ENCODE measurements at places on chromosomes 13 and 19. TPM values are rescaled to one million over a fixed set of nuclear protein-coding genes. Genes with fewer than 3 reads are reported as not detected.

DNA sequence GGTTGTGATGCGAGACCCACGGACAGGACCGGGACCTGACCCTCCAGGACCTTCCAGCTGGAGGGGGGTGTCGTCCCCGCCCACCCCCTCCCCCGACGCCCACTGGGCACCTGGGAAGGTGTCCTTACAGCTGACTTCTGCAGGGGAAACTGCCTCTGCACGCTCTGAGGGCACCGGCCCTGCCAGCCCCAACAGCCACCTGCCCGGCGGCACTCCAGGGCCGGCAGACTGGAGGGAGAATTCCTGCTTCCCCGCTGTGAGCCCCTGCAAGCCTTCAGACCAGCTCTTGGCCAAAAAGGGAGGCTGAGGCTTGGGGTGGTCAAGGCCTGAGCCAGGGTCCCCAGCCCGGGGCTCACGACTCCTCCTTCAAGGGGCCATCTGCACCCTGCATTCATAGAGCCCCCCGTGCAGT lies 1.2 kb downstream of the CNN2 start:
- no peak for DNase-seq

- no peak for DNase-seq
Observed at GRCh38 chr13:113730831-113731191, 28.2 kb upstream of the TMEM255B start.

DNA sequence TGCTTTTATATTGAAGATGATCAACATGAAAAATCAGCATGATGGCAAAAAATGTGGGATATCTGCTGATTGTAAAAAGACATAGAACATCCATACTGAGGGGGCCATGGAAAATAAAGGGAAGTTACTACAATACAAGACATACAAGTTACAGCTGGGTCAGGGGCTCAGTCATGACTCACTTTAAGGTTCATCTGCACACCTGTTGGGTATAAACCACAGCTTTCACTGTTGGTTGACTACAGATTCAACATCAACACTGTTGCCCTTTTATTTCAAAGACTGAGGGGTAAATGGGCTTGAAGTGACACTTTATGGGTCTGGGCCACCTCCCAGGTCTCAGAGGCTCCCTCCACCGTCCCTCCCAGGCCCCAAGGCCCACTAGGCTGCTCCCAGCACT lies 98.1 kb upstream of the IRS2 start:
- DNase-seq: no peak

DNA sequence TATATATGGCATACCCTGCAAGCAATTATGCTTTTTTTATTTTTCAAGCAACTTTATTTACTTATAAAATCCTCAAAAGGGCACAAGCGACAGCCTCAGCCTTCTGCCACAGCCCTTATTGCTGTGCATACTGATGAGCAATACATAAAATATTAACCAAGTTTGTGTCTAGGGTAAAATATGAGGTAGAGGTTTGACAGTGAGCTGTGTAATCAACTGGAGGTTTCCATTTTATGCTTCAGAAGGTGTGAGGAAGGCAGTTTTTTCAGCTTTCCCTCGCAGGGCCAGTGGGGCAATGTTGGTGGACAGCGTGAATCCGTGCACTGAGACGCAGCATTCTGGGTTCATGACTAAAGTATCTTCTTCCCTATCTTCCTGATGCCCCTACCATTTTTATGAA lies 310.4 kb downstream of the IRS2 start:
- DNase-seq: no peak

- no peak for DNase-seq
Observed at GRCh38 chr19:6890401-6890913, 3.1 kb downstream of the ADGRE1 start.

DNA sequence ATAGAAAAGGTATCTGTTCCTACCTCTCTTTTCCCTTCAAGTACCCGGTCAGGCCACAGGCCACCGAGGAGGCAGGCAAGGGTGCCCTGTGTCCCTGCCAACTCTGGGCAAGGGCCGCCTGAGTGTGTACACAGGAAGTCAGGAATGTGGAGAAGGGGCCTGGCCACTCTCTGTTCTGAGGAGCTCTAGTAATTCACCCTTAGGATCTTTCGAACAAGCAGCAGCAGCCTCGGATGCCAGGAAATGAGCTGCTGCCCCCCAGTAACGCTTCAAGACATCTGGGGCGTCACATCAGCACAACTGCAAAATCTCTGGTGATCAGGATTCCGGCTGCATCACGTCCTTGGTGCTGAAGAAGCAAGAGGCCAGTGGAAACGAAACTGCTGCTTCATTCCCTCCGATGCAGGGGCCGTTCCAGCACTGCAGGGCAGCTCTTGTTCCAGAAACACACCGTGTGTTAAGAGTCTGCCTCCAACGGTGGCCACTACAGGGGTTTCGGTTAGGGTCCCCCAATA lies 2.0 kb downstream of the RAB20 start:
- DNase-seq: peak; percentile 92

- no peak for DNase-seq
Observed at GRCh38 chr19:49858088-49858985, 7.4 kb downstream of the PTOV1 start.

GRCh38 chr13:66001140-66001539 lies 1229.0 kb downstream of the PCDH9 start:
- DNase-seq: no peak

GRCh38 chr13:48110931-48111721 lies 16.2 kb upstream of the MED4 start:
- no peak for DNase-seq

DNA sequence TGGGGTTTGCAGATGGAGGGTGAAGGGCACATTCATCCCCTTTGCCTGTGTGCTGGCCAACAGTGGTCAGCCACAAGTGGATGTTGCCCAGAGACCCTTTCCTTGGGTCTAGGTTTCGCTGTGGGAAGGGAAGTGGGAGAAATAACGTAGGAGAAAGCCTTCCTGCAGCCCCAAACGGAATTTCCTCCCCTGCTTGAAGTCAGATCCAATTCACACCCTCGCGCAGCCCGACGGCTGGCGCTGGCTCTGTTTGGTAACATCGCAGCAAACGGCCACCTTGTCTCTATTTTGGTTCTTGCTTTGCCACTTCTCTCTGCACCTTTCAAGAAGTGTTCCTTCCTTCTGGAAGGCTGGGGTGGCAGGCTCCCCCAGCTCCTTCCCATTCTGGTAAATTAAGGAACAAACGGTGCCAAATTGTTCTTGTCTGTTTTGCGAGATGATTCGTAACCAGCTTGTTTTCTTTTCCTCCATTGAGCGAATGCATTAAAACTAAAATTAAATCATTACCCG lies 45.4 kb downstream of the CHST8 start:
- DNase-seq: no peak

GRCh38 chr19:21432590-21432989 lies 35.7 kb downstream of the ZNF493 start:
- DNase-seq: no peak

GRCh38 chr13:95559100-95559499 lies 6.6 kb downstream of the CLDN10 start:
- no peak for DNase-seq

- DNase-seq: no peak
Observed at GRCh38 chr13:94662274-94662945, 49.9 kb downstream of the SOX21 start.

DNA sequence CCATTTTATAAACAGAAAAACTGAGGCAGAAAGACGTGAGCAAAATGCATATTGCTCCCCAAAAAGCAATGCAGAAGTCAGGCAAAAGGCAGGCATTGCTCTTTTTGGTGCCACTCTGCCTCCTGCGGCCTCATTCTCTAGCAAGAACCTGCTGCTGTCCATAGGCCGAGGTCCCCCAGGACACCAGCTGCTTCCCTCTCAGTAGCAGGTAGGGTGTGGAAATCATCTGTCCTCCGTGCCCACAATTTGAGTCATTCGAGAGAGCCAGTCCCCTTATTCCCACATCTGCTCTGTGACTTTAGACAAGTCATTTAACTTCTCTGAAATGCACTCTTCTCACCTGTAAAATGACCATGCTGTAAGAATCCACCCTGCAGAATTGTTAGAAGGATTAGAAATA lies 50.0 kb downstream of the TNFRSF19 start:
- DNase-seq: no peak

DNA sequence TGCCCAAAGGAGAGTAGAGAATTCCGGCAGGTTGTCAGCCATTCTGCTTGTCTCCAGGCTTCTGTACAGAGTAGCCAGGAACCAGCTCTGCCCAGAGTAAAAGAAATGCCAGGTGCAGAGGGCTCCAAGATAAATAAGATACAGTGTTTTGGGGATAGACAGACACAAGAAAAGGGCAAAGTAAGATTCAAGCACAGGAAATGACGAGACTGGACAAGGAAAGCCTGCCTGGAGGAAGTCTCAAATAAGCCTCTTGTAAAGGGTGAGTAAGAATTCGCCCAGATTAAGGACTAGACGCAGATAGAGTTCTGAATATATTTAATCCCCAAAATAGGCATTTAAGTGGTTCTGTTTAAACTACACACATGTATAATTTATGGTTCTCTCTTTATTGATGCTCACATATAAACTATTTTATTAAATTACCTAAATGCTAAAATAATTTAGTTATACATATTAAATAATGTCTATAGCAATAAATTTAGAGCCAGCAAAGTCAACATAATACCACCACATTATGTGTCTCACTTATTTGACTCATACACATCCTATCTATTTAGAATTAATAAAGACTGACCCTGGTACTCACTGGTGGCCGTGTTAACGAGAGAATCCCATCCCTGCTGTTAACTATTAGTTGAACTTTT lies 98.4 kb upstream of the RAP2A start:
- DNase-seq: no peak

GRCh38 chr13:93767917-93768409 lies 541.4 kb downstream of the GPC6 start:
- DNase-seq: no peak

The KIR2DL3 gene
- not detected for total RNA-seq

The CEACAM7 gene
- total RNA-seq: not detected

The GGACT gene
- total RNA-seq: 4.7 TPM

The SCGB2B2 gene
- 0.58 TPM for total RNA-seq

The SMAD9 gene
- total RNA-seq: 21.5 TPM

The ZNF443 gene
- total RNA-seq: 3.8 TPM

The EXOC3L2 gene
- 11.9 TPM for total RNA-seq

The ZNF576 gene
- total RNA-seq: 16.6 TPM

Measured in upper lobe of right lung (tissue), 1 donor.